ENCODE measurements at places on chromosomes 6 and 20. TPM values are rescaled to one million over a fixed set of nuclear protein-coding genes. Genes with fewer than 3 reads are reported as not detected.

Gene SIGLEC1
- not detected for total RNA-seq

Gene KCNQ5
- 0.87 TPM for total RNA-seq

Gene CGA
- total RNA-seq: not detected

Gene SPATA2
- total RNA-seq: 1.9 TPM

Gene SIRPB2
- total RNA-seq: not detected

Gene PDYN
- not detected for total RNA-seq

Gene NDRG3
- total RNA-seq: 30.3 TPM
